Activated CD4-positive, CD25-positive, alpha-beta regulatory T cell treated with anti-CD3 and anti-CD28 coated beads, Interleukin-2, amount 50 U/mL, for 72 hours (primary cell): ENCODE measurements at places on chromosomes 2 and 18.

DNA sequence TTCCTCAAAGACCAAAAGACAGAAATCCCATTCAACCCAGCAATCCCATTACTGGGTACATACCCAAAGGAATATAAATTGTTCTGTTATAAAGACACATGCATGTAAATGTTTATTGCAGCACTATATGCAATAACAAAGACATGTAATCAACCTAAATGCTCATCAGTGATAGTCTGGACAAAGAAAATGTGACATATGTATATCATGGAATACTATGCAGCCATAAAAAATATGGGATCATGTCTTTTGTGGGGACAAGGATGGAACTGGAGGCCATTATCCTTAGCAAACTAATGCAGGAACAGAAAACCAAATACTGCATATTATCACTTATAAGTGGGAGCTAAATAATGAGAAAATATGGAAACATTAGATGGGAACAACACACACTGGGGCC, 2.7 kb upstream of the HNMT start:
- no peak for DNase-seq

- no peak for DNase-seq
Measured at GRCh38 chr2:205545971-205546816, 136.1 kb upstream of the NRP2 start.

DNA sequence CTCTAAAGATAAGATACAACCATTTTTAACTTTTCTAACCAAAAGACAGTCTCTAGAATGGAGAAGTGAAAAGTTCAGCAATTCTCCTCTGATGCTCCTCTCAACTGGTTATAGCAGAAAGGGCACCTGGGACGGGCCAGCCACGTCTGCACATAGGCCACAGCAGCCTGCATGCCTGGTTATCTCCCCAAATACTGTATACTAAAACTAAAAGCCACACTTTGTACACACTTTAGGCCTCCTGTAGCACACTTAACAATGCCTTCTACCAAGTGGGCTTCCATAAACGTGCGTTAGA, 179.1 kb downstream of the ANKRD44 start:
- DNase-seq = no peak

GRCh38 chr2:152560166-152560565, 157.1 kb downstream of the PRPF40A start:
- DNase-seq = no peak

DNA sequence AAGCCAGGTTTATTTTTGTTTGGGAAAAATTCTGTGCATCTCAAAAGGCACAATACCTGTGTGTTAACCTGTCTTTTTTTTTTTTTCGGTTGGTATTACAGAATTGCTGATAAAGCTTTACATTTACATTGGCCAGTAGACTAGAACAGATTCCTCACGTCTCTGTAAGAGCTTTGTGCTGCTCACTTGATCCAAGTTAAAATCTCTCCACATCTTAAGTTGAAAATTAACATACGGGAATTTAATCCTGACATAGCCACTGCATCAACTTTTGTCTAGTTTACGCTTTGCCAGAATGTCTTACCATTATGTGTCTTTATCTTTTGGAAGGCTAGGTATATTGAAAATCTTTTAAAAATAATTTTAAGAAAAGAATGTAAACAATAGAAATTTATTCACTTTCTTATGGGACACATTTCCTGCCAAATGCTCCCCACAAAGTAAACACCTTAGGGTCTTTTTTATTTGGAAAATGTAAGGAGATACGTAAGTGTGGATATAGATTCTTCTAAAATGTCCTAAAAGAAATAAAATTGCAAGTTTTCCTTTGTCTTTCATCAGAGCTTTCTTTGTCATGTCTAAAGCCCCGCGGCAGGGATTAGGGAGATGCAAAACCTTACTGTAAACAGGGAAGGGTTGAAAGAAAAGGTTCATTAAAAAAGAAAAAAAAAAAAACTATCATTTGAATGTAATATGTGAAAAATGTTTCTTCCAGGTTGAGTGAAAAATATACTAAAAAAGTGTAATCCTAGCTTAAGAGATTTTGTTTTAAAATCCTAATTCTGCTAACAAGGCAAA, 912.8 kb downstream of the NRXN1 start:
- no peak for DNase-seq

DNA sequence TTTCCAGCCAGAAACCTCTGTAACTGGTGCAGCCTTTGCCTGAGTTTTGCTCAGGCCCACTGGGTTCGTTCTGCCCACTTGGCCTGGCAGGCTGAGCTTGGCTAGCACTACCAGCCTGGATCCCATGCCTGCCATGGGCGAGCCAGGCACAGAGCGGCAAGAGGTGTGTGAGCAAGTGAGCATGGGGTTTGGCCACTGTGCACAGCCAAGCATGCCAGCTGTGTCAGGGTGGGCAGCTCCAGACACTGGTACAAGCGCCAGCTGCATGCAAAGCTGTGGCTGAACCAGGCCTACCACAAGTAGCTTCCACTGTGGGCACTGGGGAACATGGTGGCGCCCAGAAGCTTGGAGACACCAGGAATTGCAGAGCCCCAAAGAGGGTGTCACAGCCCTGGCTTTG, 56.3 kb upstream of the LDAH start:
- no peak for DNase-seq

- no peak for DNase-seq
Measured at GRCh38 chr2:115483666-115484065, 1041.2 kb downstream of the DPP10 start.

DNA sequence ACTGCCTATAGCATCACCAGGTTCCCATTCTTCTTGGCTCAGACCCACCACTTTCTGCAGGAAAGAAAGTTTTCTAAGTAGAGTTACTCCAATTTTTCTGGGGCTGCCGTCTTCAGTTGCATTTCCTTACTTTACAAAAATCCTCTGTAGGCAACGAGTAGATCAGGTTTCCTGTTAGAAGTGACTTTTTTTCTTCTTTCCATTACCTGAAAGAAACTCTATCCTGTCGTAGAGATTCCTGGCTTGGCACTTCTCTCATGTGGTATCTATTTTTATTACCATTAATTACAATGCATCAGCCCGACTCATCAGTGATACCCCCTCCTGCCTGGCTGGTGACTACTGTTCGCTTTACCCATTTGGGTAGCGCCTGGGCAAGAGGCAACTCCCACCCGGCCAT, 5.6 kb upstream of the SIX2 start:
- DNase-seq = no peak

- no peak for DNase-seq
Measured at GRCh38 chr2:235945608-235946140, 222.5 kb downstream of the GBX2 start.

DNA sequence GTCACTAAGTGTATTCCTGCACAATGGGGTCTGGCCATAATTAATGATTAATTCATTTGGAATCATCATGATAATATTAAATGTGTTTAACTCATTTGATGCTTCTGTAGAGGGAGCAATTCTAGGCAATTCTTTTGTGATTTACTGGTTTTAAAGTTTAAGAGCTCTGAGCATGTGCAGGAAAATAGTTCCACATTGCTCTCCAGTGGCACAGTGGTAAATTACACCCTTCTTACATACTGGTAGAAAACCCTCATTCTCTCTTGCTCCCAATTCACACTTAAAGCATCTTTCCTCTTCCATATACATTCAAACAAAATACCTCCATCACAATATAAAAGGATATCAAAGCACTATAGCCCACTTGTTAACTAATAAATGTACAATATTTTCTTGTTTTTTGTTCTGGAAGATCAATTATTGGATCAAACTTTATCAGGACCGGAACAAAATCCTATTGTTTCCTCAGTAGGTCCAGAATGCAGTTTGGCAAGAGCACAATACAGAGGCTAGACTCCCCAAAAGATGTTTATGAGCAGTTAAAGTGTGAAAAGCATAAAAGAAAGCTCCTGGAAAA, 844.3 kb downstream of the MBD2 start:
- DNase-seq = no peak

- no peak for DNase-seq
Measured at GRCh38 chr2:60053791-60054190, 499.7 kb downstream of the BCL11A start.

GRCh38 chr2:69692424-69692823, 48.9 kb upstream of the AAK1 start:
- no peak for DNase-seq

- DNase-seq = no peak
Measured at GRCh38 chr18:42187611-42188380, 232.8 kb downstream of the PIK3C3 start.

DNA sequence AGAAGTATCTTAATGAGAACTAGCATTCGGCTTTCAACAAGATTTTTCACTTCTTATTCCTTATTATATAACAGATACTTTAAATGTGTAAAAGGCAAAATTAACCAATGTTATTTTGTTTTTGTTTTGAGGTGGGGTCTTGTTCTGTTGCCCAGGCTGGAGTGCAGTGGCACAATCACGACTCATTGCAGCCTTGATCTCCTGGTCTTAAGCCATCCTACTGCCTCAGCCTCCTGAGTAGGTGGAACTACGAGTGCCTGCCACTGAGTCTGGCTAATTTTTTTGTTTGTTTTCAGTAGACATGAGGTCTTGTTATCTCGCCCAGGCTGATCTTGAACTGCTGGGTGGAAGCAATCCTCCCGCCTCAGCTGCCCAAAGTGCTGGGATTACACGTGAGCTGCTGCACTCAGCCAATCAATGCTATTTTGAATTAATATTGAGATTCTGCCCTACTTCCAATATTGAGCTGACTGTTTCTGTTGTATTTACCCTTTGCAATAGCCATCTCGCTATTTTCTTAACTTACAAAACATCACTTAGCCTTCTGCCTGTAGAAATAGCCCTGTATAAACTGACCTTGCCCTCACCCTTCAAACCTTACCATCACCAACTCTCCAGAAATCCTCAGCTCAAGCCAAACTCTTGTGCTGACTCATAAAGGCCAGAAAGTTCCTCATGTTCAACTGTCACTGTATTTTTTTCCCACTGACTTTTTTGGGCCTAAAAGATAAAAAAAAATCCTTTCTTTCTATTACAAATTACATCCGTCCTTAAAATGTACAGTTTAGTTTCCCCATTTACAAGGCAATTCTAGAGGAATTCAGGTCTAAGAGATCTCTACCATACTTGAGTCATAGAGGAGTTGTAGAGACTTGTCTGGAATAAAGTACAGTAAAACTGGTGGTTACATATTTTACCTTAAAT, 94.3 kb downstream of the OLA1 start:
- DNase-seq = no peak

DNA sequence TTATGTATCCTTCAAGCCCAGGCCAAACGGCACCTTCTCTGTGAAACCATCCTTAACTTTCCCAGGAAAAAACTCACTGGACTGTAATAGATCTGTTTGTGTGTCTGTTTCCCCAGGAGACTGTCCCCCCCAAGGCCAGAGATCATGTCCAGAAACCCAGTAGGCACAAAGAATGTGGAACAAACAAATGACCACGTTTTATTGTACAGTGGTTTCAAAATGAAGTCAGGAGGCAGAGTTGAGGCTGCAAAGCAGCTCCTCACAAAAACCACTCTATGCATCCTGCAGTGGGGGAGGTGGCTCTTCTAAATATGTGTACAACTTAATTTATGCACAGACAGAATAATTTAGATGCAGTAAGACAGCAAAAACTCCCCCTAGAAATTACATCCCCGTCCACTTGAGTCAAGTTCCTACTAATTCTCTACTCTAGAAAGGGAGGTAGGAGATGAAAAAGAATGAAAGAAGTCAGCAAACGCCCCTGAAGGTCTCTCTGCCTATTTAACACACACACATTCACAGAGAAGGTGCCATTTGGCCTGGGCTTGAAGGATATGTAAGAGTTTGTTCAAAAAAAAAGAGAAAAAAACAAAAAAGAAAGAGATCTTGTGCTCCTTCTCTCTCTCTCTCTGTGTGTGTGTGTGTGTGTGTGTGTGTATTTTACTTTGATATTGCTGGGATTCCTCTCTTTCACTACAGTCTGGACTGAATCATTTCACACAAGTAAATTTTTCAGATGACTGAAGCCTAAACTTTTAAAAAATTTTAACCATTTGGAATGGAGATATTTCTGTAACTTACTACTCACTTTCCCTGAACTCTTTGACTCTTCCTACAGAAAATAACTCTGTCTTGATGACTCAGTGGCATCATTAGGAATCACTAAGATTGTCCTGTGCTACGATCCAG, 19.5 kb downstream of the BCL2 start:
- DNase-seq = no peak

GRCh38 chr18:36872329-36872728, 43.4 kb downstream of the KIAA1328 start:
- no peak for DNase-seq

DNA sequence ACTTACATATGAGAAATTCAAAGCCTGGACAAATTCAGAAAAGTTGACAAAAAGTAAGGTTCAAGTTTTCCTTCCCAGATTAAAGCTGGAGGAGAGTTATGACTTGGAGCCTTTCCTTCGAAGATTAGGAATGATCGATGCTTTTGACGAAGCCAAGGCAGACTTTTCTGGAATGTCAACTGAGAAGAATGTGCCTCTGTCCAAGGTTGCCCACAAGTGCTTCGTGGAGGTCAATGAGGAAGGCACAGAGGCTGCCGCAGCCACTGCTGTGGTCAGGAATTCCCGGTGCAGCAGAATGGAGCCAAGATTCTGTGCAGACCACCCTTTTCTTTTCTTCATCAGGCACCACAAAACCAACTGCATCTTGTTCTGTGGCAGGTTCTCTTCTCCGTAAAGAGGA, 17.0 kb downstream of the SERPINB8 start:
- DNase-seq = no peak

- no peak for DNase-seq
Measured at GRCh38 chr2:25587361-25587760, 86.0 kb downstream of the DTNB start.

- DNase-seq = no peak
Measured at GRCh38 chr2:100909534-100910081, 89.7 kb downstream of the NPAS2 start.

GRCh38 chr2:25323610-25324189, 18.0 kb downstream of the DNMT3A start:
- DNase-seq = no peak

DNA sequence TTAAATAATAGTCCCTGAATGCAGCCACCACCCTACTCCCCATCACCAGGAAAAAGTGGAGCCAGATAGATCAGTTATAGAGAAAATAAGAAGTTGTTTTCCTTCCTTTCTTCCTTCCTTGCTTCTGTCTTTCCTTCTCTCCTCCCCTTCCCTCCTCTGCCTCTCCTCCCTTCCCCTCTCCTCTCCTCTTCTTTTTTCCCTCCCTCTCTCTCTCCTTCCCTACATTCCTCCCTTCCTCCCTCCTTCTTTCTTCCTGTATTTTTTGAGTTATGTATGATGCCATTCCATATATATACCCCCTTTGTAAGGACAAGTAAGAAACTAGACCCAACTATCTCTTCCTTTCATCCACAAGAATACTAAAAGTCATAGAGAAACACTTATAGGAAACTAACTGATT, 265.7 kb downstream of the AGPS start:
- no peak for DNase-seq

DNA sequence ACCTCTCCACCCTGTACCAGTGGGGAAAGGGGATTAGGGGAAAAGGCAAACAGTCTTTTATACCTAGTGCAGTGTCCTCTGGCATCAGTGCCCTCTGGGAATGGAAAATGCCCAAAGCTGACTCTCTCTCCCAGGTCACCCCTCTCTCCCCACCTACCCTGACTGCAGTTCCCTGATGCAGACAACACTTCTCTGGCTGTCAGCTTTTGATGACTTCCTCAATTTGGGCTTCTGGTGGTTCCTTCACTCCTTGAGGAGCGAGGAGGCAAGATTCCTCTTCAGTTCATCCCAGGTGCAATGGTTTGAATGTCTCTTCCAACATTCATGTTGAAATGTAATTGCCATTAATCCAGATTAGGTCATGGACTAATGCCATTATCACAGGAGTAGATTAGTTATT, 19.7 kb upstream of the PPM1B start:
- no peak for DNase-seq
